CD4-positive, alpha-beta T cell treated with Interleukin-2 at 100 ng/mL for 4 hours (primary cell): ENCODE measurements at places on chromosomes 7 and 10.

GRCh38 chr7:29886827-29887226, 80.5 kb downstream of the WIPF3 start:
- no peak for DNase-seq

GRCh38 chr7:70595370-70595754, 536.6 kb upstream of the GALNT17 start:
- no peak for DNase-seq

DNA sequence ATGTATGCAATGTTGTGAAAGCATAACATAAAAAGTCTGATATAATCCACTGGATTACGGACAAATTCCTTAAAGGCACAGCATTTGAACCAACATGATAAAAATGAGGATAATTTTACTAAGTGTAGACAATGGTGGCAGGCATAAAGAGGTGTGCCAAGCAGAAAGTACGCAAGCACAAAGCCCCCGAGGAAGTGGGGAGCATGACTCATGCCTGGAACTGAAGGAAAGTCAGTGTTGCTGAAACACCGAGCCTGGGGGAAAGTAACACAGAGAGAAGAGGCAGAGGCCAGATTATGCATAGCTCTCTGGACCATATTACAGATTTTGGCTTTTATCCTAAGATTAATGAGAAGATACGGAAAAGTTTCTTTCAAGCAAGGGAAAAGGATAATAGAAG, 490.0 kb upstream of the PHF14 start:
- DNase-seq = no peak

GRCh38 chr7:100435401-100436304, 644 bp downstream of the PPP1R35 start:
- DNase-seq = peak; percentile 45

DNA sequence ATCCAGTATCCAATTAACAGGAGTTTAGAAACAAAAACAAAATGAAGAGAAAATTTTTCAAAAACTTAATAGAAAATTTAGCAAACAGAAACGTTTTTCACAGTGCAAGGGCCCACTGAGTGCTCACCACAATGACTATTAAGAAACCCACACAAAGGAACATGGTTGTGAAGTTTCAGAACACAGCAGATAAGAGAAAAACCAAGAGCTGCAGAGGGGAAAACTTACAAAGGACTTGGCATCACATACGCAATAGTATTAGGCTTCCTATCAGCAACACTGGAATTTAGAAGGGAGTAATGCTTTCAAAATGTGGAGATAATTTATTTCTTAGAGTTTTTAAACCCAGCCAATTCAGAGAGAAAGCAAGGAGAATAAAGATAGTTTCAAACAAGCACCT, 1.7 kb upstream of the C7orf25 start:
- DNase-seq = no peak

GRCh38 chr10:113732966-113733365, 18.5 kb upstream of the PLEKHS1 start:
- DNase-seq = no peak

GRCh38 chr7:94763268-94763667, 107.3 kb upstream of the SGCE start:
- no peak for DNase-seq

DNA sequence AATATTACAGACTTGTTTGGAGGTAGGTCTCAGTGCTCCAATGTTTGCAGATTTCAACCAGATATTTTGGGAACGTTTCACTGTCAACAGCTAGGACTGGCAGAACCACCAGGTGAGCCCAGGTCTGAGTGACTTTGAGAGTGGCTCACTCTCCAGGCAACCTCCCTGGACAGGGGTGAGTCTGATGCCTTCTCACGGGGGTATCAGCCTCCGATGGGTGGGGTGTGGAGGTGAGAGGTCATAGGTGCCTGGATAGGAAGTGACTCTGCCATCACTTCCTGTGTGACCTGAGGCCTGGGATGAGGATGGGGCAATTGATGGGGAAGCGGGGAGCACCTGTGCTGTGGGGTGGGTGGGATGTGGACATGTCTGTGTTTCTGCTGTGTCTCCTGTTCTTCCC, 4.6 kb downstream of the AZGP1 start:
- no peak for DNase-seq

DNA sequence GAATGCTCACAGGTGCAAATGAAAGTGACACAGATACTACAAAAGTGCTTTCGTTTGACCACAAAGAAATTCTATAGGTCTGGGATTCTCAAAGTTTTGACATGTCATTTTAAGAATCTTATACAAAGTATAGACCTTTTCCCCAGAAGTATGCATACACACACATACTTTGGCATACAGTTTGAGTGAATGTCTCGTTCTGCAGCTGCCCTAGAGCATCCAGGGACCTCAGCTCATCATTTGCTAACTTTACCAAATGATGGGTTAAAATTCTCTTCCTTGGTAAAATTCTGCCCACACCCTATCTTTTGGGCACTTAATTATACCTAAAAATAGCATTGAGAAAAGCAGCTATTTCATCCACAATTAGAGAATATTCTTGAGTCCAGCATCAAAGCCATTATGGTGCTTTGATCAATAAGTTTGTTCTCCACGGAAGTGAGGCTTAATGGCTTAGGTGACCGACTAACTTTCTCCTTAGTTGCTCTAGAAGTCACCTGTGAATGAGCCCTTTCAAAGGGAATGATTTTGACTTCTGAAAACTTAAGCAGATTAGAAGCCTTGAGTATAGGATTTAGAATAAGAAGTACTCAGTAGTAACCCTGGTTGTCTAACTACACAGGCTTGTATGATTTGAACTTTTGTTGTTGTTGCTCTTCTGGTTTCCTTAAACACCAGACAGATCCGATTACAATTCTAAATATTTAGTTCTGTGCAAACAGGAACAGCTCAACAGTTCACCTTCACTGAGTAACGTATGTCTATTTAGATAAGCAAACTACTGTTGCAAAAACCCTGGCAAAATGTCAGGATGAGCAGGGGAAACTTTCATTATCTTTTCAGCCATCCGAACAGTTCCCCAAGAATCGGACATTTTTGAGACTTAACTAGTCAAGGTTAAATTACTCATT, 70.6 kb downstream of the CNNM2 start:
- DNase-seq = no peak

DNA sequence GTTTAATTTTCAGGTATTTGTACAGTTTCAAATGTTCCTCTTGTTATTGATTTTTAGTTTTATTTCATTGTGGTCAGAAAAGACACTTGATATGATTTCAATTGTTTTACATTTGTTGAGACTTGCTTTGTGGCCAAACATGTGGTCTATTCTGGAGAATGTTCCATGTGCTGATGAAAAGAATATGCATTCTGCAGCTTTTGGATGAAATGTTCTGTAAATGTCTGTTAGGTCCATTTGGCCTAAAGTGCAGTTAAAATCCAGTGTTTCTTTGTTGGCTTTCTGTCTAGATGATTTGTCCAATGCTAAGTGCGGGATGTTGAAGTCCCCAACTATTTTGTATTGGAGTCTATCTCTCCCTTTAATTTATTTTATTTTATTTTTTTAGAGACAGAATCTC, 70.5 kb downstream of the ZNF503 start:
- DNase-seq = no peak

DNA sequence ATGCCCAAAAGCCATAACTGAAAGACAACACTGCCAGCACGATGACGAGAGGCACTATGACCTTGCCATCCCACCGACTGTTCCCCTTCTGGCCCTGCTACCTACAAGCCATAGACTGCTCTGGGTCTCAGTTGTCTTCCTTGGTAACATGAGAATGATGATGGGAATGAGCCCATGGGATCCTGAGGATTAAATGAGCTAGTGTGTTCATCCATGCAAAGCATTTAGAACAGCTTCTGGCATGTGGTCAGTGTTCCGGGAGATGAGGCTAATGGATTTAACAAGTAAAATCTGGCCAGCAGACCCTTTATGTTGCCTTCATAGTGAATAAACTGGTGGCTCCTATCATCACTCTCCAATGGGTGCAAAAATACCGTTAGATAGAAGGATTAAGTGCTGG, 62.4 kb upstream of the WDR11 start:
- DNase-seq = no peak

GRCh38 chr10:29317027-29317420, 28.2 kb downstream of the LYZL1 start:
- DNase-seq = no peak

- no peak for DNase-seq
These were observed 30.9 kb downstream of the GRID2IP start for GRCh38 chr7:6520163-6520981.

GRCh38 chr10:92972066-92972870, 88.3 kb upstream of the CYP26C1 start:
- no peak for DNase-seq

DNA sequence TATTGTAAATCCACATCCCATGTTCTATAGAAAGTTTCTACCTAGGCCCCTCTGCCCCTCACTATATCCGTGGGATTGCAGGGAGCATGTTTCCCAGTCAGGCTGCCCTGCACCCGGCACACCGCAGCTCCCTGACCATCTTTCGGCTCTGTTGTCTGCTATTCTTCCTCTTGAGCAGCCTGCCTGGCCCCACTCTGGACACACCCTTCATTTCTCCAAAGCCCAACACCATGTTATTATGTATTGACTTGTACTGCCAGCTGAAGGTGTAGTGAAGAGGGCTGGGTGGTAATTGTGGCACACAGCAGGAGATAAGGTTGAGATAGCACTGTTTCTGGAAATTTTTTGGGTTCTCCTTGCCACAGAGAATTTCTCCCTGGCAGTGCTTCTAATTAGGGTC, 9.8 kb downstream of the LRMDA start:
- DNase-seq = no peak

GRCh38 chr10:100744136-100744986, 1.0 kb upstream of the PAX2 start:
- DNase-seq = no peak

GRCh38 chr10:80530251-80530650, 7.5 kb upstream of the SH2D4B start:
- DNase-seq = peak; percentile 48

DNA sequence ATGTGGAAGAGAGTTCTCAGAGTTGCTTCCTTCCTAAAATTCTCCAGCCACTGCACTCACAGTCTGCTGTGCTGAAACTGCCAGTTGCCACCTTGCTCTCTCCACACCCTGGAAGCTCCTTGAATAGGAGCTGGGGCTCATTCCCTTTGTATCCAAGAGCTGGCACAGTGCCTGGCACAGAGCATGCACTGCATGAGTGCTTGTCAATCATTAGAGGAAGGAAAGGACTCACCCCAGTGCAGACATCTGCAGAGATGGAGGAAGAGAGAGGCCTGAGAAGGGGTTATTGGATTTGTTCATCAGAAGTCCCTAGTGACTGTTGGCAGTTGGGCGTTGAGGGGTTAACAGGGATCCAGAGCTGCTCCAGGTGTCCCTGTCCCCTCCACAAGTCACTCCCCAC, 41.7 kb upstream of the DUSP5 start:
- no peak for DNase-seq

DNA sequence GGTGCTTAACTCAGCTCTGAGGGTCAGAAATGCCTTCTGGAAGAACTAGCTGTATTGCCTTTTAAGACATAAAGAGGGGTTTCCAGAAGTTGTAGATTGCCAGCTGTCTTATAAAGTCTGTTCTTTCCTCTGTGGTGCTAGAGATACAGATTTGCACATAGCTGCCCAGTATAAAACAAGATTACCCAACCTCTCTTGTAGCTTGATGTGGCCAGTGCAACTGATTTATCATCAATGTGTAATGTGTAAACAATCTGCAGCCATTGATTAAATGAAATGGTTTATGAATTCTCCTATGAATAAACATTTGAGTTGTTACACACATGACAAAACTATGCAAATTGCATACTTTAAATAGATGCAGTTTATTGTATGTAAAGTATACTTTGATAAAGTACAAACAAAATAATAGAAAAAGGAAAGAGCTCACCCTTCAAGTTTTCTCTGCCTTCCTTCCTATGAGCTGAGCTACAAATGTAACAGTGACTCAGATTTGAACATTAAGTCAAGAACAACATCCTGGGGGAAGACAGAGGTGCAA, 195.2 kb downstream of the TMEM26 start:
- DNase-seq = no peak

DNA sequence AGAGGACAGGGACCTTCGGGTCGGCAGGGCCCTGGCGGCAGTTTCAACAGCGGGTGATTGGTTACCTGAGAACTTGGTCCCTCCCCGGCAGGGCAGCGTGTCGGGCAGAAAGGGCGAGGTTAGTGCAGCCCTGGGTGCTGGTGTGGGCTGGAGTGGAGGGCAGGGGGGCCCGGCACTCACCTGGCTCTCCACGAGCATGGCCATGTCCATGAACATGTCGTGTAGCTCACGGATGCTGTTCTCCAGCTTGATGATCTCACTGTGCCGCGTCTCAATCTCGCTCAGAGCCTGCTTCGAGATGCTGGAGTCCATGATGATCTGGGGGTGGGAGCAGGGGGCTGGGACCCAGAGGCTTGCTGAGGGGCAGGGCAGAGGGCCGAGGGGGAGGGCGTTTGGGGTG, 16.8 kb downstream of the STX1A start:
- no peak for DNase-seq

DNA sequence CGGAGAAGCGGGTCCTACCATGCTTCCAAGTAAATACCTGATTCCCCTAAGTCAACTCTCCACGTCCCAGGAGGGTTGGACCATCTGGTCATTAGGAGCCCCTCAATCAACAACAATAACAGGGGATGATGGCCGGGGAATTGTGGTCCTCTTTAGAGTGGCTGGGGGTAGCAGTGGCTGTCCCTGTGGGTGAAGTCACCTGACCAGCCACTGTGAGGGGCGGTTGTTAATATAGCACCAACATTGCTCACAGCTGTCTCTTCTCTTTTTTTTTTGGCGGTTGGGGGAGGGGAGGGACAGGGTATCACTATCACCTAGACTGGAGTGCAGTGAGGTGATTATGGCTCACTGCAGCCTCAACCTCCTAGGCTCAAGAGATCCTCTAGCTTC, 67.9 kb downstream of the SPDYE5 start:
- no peak for DNase-seq

- DNase-seq = no peak
These were observed 281.4 kb upstream of the MKLN1 start for GRCh38 chr7:131046246-131046645.

- DNase-seq = no peak
These were observed 210.3 kb downstream of the INHBA start for GRCh38 chr7:41492603-41493002.

GRCh38 chr7:132049462-132050304, 493.3 kb upstream of the PODXL start:
- peak; percentile 14 for DNase-seq

DNA sequence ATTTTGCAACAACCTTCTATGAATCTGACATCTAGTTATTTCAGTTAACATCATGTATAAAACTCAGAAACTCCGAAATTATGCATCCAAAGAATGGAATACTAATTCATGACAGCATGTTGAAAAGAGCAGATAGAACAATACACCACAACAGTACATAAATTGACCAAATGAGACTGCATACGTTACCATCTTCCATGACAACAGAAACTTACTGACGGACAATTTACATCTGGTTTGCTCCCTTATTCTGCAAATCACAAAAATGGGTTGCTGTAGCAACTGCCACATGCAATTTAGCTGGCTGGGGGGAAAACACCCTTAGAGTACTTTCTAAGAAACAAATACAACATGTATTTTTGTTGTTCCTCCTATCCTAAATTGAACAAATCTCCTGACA, 14.3 kb downstream of the LRRN3 start:
- no peak for DNase-seq

GRCh38 chr10:76764177-76764576, 873.4 kb downstream of the KCNMA1 start:
- DNase-seq = no peak

GRCh38 chr10:8389630-8390029, 335.1 kb downstream of the GATA3 start:
- DNase-seq = no peak

- DNase-seq = peak; percentile 16
These were observed 19.1 kb upstream of the TPK1 start for GRCh38 chr7:144854839-144855424.
